Naive thymus-derived CD4-positive, alpha-beta T cell (primary cell): ENCODE measurements at places on chromosomes 4 and X.

DNA sequence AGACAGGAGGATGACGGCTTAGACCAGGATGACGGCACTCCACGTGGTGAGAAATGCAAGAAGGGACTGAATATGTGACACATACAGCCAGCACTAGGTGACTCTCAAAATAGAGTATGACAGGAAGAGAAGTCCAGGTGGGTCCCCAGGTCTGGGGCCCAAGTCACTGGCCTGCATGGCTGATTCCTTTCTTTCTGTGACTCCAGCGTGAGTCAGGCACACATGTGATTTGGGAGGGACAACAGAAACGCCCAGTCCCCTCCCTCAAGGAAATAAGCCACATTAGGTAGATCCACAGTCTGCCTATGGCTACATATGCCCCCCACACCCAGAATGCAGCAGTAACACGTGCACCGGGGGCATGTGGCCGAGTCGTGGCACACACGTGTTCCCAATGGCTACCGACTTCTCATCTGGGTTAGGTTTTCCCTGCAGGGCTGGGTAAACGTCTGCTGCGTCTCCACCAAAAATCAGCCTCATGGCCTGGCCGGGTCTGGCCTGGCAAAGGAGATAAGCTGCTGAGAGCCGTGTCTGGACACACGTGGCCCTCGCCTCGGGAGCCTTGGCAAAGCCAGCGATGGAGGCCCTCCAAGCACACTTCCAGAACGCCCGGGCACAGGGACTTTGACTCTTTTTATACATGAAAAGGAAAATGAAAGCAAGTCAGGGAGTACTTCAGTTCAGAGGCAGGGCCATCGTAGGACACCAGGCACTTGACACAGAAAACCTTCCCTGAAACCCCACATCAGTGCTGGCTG lies 19.3 kb downstream of the SEL1L3 start:
- no peak for DNase-seq

DNA sequence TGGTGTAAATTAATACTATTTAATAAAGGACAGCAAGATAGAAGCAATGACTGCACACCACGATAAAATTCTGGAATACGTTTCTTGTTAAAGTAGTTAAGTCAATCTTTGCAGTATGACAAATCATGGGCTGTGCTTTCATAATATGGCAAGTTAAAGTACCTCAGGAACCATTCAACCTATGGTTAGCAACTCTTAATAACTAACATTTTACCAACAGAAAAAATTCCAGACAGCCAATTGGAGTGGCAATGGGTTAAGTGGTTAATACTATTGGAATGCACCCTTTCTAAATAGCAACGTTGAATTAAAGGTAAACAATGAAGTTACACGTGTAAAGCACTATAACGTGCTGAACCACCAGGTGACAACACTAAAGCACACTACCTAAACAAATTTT lies 72.4 kb upstream of the ZCCHC13 start:
- DNase-seq, result no peak

GRCh38 chrX:148270499-148270898 lies 229.9 kb upstream of the AFF2 start:
- DNase-seq, result peak; percentile 40

GRCh38 chr4:81595798-81596610 lies 124.3 kb upstream of the RASGEF1B start:
- DNase-seq, result no peak

DNA sequence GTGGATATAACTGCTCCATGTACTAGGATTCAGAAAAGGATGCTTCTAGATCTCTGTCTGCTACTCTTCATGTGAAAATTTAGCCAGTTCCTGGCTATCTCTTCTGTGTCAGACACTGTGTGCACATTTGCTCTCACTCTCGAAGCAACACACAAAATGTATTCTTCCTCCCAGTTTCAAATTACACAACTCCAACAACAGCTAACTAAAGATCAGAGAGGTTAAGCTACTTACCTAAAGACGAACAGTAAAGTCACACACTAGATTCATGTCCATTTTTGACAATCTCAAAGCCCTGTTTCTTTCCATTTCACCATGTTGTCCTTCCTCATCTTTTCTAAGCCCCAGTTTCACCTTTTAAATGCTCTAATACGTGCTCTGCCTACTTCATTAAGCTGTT lies 2.2 kb downstream of the CLNK start:
- no peak for DNase-seq

DNA sequence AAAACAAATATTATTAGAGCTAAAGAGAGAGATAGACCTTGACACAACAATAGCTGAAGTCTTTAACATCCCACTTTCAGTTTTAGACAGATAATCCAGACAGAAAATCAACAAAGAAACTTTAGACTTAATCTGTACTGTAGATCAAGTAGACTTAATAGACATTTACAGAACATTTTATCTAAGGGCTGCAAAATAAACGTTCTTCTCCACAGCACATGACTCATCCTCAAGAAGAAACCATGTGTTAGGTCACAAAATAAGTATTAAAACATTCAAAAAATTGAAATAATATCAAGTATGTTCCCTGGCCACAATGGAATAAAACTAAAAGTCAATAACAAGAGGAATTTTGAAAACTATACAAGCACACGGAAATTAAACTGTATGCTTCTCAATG lies 1510.3 kb upstream of the PCDH10 start:
- no peak for DNase-seq

DNA sequence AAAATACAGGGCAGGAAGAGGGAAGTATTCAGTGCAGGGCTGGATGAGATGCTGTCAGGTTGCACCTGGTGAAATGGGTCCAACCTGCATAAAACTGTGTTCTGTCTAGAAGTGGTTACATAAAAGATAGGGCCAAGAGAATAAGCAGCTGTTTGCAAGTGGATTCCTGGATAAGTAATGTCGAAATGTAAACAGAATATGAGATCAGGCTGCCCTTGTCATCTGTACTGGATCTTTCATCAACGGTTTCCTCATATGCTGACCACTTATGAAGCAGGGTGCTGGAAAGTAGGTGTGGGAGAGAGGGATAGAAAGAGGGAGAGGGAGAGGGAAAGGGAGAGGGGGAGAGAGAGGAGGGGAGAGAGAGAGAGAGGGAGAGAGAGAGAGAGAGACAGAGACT lies 349.8 kb upstream of the CPEB2 start:
- DNase-seq, result no peak

DNA sequence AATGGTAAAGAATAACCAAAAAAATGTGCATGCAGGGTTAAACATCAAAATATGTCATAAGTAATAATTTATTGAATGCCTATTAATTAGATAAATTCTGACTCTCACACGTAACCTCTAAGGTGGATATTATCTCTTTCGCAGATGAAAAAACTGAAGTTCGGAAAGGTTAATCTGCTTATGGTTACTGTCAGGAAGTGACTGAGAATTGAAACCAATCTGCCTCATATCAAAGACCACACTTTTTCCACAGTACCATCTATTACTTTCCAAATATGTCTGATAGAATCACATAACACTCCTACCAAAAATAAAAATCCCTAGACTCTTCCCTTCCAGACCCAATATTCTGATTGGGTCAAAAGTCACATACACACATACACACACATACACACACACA lies 6.2 kb downstream of the CHIC2 start:
- peak; percentile 29 for DNase-seq

DNA sequence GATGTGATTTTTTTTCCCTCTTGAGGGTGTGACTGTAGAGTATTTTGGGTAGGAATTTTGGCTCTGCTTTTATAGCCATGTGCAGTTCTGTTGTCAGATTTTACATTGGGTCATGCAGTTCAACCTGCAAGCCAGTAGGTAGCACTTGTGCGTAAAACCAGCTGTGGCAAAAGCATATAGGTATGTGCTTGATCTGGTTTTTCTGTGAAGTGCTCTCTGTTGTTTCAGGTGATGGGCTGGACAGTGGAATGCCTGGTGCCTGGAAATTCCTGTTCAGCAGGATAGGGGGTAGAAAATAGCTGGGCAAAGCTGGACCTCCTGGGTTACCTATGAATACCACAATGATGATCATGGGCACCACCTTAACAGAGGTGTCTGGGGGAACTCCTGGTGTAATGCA lies 584.2 kb upstream of the PCDH10 start:
- DNase-seq, result no peak

- no peak for DNase-seq
These were observed 65.2 kb downstream of the SEC24D start for GRCh38 chr4:118770741-118771187.

- no peak for DNase-seq
These were observed 8.6 kb downstream of the NOP14 start for GRCh38 chr4:2954358-2955185.

GRCh38 chr4:7192252-7193029 lies at the start of gene SORCS2:
TSS of gene SORCS2 (plus strand) at chr4:7192538.
- no peak for DNase-seq

GRCh38 chr4:33924811-33925210 lies 2319.5 kb downstream of the ARAP2 start:
- no peak for DNase-seq

DNA sequence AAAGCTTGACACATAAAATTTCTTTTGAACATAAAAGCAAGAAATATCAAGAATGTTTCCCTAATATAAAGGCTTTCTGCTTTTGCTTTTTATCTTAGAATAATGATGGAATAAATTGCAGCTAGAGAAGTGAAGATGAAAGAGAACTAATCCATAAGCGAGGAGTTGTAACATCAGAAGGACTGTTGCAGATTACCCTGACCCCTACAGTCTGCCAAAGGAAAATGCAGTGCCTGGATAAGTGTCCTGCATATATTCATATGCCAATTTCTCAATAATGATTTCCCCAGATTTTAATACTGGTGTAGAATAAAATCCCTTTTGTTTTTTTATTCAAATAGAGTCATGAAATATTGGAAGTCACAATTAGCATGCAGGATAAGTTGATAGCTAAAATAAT lies 115.9 kb downstream of the MAGEC2 start:
- no peak for DNase-seq

GRCh38 chrX:153926858-153927671 lies 1.0 kb upstream of the ARHGAP4 start:
- peak; percentile 44 for DNase-seq

GRCh38 chr4:86688026-86688425 lies 93.9 kb downstream of the PTPN13 start:
- no peak for DNase-seq

DNA sequence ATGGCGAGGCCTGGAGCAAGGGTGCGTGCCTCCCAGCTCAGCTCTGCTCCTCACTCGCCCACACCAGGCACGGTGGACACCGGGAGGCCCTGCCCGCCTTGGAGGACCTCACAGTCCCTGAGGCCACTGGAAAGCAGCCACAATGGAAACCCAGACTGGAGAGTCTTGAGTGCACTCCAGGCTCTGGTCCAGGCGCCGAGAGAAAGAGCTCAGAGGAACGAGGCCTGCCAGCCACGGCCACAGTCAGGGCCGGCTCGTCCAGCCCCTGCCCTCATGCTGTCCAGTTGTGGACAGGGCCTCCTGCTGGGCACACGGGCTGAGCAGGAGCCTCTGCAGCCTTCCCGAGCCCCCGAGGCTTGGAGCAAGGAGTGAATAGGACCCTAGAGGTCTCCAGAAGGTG lies 53.3 kb upstream of the GRPEL1 start:
- no peak for DNase-seq

- no peak for DNase-seq
These were observed 224.3 kb downstream of the ANK2 start for GRCh38 chr4:113273721-113274220.

DNA sequence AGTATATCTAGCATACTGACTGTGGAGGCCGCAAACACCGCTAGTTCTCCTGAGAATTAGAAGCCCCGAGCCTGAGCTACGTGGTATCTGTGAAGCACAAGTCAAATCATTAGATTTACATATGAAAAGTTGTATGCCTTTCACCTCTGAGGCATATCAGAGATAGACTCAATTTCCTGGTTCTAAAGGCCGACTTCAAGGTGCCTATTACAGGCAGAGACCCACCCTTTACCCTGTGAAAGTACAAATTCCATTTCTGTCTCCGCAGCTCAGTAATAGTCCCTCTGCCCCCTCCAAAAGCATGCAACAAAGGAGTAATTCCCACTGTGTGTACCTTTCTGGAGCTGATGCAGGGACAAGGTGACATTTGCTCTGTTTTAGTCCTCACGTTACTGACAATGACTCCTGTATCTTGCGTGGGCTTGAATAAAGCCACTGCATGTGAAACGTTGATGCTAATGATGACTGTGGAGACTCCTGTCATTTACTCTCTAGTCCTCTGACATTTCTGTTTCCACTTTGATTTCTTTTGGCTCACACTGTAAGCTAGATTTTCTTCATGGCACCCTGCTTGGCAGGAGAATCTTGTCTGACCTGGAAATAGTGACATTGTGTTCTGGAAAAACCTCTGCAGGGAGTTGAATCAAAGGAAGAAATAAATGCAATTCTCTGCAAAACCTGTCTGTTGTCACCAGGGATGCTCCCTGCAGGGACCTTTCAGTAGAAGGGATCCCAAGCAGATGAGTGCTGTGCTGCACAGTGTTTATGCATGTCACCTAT lies 273.2 kb upstream of the EMCN start:
- DNase-seq, result no peak

- DNase-seq, result no peak
These were observed 3.9 kb downstream of the AIMP1 start for GRCh38 chr4:106320235-106320634.

GRCh38 chrX:23861215-23861896 lies 46.4 kb downstream of the APOO start:
- no peak for DNase-seq

DNA sequence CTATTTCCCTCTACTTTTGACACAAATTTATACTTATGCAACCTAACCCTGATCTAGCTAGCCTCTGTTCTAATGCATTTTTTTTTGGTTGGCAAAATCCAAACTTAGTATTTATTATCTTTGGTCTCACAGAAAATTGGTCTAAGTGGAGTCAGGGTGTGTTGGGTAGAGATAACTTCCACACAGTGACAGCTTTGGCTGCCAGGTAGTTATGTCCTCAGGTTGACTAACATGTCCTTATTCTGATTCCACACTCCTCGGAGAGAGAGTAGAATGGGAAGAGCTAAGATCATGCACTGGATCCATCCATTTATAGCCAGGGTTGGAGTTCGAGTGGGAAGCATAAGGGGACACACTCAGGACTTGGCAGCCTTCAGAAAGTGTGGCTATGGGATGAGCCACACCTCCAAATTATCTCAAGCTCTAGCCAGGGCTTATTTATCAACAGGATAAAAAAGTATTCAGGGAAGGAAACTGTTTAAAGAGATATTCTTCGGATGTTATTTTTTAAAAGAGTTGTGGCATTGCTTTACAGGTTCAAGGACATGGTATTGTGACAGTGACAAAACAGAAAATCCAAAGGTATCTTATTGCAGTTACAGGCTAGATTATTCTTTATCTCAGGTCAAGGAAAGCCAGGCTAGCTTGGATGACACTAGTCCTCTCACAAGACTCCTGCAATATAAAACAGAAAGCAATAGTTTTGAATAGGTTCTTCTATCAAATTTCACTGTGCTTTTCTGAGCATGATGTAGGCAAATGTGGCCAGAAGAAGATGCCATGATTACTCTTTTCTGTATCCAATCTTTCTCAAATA lies 51.5 kb downstream of the NPY1R start:
- no peak for DNase-seq

- DNase-seq, result peak; percentile 82
These were observed 56.0 kb downstream of the TMEM131L start for GRCh38 chr4:153521999-153522801.

DNA sequence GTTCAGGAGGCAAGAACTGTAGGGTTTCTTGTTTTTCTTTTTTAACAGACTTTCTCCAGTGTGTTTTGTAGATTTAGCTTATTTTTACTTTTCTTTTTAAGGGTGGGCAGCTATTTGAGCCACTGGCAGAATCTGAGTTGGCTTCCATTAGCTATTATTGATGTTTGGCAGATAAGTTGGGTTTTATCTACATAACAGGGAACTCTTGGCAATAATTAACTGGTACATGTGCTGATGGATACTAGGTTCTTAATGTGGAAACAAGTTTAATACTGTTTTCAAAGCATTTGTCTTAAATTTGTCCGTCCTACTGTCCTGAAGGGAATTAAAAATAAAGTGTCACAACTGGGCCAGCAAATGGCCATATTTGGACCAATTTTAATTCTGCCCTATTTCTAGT lies 80.5 kb downstream of the PHOX2B start:
- DNase-seq, result no peak
